Activated CD4-positive, alpha-beta T cell treated with anti-CD3 and anti-CD28 coated beads, Interleukin-2, amount 50 U/mL, for 16 hours (primary cell): ENCODE measurements at places on chromosomes 5 and 9.

- no peak for DNase-seq
Observed at GRCh38 chr9:110746211-110746930, 77.8 kb downstream of the MUSK start.

- DNase-seq, result no peak
Observed at GRCh38 chr9:23669776-23670175, 156.3 kb downstream of the ELAVL2 start.

DNA sequence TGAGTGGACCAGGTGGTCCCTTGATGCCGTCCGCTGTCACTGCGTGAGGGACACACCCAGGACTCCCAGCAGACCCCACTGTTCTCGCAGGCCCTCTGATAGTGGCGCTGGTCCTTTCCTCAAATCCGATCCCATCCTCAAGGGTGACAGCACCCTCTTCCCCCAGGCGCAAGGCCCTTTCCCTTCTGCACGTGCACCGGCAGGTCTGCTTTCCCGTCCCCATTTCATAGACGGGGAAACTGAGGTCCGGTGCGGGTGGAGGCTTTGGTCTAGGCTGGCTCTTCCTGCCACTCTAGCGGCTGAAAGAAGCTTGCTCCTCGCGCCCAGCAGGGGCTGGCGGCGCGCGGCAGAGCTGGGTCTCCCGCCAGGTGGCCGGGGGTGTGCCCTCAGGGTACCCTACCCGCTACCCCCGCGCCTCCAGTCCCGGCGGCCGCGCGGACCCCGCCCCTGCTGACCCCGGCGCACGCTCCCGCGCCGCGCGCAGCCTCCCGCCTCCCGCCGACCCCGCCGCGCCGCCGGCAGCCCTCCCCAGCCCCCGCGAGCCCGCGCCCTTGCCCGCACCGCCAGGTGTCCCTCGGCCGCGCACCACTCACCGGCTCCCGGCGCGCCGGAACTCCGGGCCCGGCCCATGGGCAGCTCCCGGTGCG is 453 bp downstream of the RASGEF1C start:
- peak; percentile 13 for DNase-seq

- DNase-seq, result no peak
Observed at GRCh38 chr9:6581253-6581652, 64.3 kb downstream of the GLDC start.

DNA sequence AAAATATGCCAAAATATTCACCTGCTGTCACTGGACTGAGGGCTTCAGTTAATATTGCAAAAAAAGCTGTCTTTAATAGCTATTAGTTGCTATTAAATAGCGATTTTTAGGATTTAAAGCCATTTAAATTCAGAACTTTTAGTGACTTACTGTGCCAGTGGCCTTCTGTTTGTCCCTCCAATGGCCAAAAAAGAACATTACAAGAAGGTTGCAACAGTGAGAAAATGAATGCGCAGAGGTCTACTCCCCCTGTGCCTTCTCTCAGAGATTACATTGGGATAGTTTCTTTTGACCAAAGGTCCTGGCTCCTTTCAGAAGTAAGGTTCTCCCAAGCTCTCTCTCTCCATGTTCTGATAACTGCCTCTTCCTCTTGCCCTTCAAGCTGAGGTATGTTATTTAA is 930.3 kb upstream of the ARRDC3 start:
- no peak for DNase-seq

DNA sequence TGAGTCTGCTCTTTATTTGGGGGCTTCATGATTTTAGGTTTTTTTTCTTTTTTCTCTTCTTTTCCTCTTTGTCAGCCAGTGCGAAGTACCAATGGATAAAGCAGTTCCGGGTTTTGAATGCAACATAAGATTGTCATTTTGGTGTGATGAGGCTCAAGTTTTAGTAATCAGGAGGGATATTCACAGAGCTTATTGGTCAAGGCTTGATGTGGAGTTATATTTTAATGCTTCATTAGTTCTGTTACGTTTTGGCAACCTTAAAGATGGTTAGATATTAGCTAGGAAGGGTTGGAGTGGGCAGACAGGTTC is 1.4 kb downstream of the PIK3R1 start:
- no peak for DNase-seq

- no peak for DNase-seq
Observed at GRCh38 chr5:10695759-10696543, 65.1 kb downstream of the DAP start.

DNA sequence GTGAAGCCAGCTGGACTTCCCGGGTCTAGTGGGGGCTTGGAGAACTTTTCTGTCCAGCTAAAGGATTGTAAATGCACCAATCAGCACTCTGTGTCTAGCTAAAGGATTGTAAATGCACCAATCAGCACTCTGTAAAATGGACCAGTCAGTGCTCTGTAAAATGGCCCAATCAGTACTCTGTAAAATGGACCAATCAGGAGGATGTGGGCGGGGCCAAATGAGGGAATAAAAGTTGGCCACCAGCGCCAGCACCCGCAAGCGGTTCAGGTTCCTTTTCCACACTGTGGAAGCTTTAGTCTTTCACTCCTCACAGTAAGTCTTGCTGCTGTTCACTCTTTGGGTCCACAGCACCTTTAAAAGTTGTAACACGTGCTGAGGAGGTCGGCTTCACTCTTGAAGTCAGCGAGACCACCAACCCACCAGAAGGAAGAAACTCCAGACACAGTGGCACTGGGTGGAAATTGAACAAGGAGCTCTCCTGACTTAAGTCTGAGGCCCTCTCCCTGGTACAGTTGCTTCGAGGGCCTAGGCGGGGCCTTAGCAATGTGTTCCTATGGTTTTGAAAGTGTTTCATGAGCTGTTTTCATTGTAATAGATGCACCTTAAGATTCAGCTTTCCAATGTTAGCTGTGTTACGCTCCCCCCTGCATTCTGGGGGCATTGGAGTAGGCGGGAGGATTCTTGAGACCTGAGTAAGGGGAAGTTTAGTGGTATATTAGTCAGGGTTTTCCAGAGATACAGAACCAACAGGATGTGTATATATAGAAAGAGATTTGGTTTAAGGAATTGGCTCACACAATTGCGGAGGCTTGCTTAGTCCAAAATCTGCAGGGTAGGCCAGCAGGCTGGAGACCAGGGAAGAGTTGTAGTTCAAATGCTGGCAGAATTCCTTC is 21.5 kb upstream of the MYO10 start:
- DNase-seq, result no peak

- DNase-seq, result no peak
Observed at GRCh38 chr5:111507276-111507675, 5.1 kb downstream of the STARD4 start.

DNA sequence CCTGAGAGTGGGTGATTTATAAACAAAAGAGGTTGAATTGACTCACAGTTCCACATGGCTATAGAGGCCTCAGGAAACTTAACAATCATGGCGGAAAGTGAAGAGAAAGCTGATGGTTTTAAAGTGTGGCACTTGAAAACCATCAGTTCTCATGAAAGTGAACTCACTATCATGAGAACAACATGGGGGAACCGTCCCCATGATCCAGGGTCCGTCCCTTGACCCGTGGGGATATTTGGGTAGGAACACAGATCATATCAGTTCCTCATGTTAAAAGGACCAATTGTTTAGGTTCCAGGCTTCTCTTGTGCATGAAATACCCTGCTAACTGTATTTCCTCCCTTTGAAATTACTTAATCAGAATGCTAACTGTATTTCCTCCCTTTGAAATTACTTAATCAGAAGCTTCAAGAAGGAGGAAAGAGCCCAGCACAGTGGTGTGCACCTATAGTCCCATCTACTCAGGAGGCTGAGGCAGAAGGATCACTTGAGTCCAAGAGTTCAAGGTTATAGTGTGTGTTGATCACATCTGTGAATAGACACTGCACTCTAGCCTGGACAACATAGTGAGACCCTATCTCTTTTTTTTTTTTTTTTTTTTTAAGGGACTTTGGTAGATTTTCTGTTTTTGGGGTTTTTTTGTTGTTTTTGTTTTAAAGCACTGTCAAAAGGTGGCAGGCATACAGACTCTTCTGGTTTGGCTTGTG is 24.8 kb downstream of the TTC1 start:
- DNase-seq, result no peak

- DNase-seq, result peak; percentile 55
Observed at GRCh38 chr5:139543423-139543991, 17.6 kb upstream of the UBE2D2 start.

DNA sequence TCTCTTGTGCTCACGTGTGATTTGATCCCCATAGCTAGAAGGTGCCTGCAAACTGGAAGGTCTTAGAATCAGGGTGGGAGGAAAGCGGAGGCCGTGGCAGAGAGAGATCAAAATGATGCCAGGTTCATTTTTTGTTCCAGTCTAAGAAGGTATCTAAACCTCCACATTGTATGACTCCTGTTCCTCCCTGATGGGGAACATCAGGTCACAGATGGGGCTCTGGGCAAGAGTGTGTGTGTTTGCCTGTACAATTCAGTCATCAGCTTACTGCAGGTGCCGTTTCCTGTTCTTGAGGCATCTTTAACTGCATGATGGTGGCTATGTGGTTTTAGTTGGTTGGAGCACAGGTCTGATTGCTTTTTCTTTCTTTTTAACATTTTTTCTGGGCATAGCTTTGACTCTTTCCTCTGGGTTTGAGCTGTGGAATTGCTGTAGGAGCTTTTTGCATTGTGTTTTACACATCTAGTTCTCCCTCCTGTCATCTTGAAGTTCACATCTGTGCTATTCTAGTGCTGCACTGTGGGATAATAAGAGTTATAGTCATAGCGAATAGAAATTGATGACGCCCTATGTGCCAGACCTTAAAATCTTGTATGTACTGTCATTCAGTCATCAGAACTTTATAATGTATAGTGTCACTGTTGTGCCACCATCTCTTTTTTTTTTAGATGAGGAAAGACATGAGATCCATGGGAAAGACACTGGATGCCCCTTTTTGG is 30.8 kb downstream of the ARHGAP26 start:
- DNase-seq, result peak; percentile 79

- DNase-seq, result no peak
Observed at GRCh38 chr5:159944056-159944600, 27.8 kb downstream of the ADRA1B start.

GRCh38 chr5:14216902-14217301 is 73.8 kb downstream of the TRIO start:
- no peak for DNase-seq

DNA sequence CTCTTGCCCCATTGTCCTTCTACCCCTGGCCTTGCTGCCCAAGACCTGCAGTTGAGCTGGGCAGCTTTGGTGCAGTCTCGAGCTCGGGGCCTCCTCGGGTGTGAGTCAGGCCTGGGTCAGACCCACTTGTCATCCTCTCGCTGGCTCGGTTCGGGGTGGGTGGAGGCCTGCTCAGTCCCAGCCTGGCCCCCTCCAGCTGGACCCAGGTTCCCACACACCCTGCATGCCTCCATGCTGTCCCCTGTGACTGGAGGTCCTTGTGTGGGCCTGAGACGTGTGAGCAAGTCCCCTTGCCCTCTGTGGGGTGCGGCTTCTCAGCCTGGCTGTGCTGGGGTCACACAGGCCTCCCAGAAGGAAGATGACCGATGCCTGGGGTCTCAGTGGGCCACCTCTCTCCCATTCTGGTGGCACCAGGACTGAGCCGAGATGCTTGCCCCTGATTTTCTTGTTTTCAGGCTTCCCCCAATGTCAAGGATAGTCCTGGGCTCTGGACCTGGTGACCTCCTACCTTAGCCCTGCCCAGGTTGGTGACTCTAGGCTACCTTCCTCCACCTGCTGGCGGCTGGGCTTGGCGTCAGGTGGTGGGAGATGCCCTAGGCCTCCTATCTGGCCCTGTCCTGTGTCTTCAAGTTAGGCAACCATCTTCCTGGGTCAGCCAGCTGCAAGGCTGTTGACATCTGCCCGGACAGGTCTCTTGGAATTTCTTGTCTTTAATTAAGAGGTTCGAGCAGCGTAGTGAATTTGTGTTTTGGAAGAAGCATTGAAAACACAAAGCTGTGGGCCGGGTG is 15.1 kb downstream of the WNK2 start:
- no peak for DNase-seq

GRCh38 chr9:32161209-32161608 is 223.2 kb upstream of the ACO1 start:
- no peak for DNase-seq

- no peak for DNase-seq
Observed at GRCh38 chr9:17623965-17624364, 45.1 kb downstream of the SH3GL2 start.

GRCh38 chr5:57445705-57446037 is 36.9 kb downstream of the ACTBL2 start:
- no peak for DNase-seq

- DNase-seq, result no peak
Observed at GRCh38 chr5:63686938-63687337, 275.3 kb downstream of the HTR1A start.

DNA sequence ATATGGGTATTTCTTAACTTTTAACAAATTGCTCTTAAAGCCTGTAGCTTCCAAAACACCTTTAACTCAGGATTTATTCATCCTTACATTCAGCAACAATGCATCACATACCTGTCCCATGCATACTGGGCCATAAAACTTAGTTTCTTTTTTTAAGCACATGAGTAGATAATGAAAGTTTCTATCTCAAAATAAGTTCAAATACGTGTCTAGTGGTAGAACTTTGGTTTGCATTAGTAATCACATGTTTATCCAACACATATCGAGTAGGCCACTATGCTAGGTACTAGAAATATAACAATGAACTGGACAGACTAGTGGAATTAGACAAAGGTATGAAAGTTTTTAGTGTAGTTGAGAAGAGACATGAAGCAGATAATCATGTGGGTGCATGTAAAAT is 99.6 kb downstream of the DOCK2 start:
- DNase-seq, result no peak

DNA sequence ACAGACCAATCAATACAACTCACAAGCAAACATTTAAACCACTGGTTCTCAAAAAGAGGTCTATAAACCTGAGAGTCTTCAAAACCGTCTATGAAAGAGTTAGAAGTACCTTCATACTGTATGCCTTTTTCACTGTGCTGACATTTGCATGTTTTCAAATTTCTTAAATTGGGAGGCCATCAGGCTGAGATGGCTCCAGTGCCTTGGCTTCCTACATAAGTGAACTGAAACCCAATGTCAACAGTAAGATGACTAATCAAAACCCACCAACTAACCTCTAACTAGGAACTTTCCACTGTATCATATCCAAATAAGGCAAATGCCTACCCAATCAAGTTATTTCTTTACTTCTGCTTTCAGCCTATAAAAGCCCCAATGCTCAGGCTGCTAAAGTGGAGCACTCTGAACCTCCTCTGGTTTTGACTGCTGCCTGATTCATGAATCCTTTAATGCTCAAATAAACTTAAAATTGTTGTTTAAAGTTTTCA is 35.1 kb downstream of the FAM13B start:
- DNase-seq, result peak; percentile 80

DNA sequence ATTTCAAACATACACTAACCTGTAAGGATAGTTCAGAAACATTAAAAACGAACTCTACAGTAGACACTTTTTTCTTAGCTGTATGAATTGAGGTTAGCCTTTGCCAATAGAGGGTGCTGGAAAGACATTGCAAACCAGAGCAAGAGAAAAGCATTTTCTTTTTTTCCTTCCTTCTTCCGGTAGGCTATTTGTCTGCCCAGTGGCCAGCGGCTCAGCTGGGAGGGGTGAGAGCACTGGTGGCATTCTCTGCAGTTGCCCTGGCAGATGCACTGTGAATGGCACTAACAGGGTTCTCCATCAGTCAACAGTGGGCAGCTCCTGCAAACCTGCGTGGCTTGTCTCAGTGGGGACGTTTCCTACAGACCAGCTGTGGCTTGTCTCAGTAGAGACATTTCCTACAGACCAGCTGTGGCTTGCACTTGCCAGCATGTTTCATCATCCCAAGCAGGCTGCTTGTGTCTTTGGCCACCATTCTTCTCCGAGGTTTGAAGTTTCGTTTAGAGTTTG is 984.5 kb upstream of the CDH18 start:
- DNase-seq, result no peak
